Stimulated activated CD4-positive, alpha-beta T cell treated with anti-CD3 and anti-CD28 coated beads, TNF-alpha, amount 100 ng/mL, for 1 hour (primary cell): ENCODE measurements at places on chromosomes 6 and 20.

DNA sequence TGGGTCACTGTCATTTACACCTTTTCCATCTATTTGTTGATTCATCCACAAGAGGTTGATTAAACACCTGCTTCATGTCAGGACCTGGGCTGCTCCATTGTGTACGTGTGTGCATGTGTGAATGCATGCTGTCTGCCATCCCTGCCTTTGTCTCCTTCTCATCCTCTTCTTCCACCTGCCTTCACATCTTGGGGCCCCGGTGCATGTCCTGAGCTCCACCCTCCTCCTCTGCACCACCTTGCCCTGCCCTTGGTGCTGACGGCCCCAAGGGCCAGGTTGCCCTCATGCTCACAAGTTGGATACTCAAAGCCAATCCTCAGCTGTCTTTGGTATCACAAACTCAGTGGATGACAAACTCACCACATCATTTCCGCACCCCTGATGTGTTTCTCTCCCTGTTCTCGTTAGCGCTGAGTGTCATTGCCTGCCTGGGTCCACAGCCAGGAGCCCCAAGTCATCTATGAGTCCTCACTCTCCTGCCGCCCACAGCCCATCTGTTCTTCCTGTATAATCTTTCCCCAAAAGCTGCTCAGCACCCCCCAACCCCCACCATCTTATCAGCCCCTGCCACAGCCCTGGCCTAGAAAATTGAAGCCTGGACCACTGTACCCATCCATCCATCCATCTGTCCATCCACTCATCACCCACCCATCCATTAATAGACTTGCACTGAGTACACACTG, 85.0 kb downstream of the SRC start:
- no peak for DNase-seq

- peak; percentile 5 for DNase-seq
Measured at GRCh38 chr6:3977875-3978711, 100.8 kb downstream of the FAM217A start.

GRCh38 chr6:113893866-113894265, 36.7 kb downstream of the MARCKS start:
- no peak for DNase-seq

- no peak for DNase-seq
Measured at GRCh38 chr6:150033207-150033771, 8.0 kb upstream of the RAET1L start.

GRCh38 chr20:61558726-61559125, 306.7 kb downstream of the CDH4 start:
- DNase-seq, result no peak

GRCh38 chr6:120147071-120147871, 797.7 kb upstream of the MAN1A1 start:
- DNase-seq, result no peak

GRCh38 chr6:144990784-144991183, 705.6 kb downstream of the UTRN start:
- no peak for DNase-seq

GRCh38 chr6:10587656-10588406, 66.7 kb downstream of the GCNT2 start:
- no peak for DNase-seq

- DNase-seq, result no peak
Measured at GRCh38 chr20:24584538-24585356, 115.3 kb downstream of the SYNDIG1 start.

DNA sequence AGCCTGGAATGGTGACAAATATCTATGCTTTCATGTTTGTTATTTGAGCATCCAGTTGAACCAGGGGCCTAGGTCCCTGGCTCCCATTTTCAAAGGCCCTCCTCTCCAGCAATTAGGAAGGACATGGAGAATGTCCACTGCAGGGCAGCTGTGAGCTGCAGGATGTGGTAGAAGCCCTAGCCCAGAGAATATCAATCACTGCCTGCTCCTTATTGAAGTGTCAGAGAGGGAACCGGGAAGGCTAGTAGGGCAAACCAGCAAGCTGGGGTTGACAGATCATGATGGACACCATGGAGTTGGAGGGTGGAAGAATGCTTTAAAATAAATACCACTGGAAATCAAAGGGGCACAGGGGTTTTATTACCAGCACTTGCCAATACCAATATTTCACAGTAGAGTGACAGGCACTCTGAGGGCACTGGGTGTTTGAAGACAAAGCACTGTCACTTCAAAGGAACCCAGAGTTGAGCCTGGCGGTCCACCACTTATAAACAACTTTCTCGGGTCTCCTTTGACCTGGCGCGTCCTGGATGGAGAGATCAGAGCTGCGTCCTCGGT, 47.7 kb downstream of the ZNF831 start:
- DNase-seq, result no peak

DNA sequence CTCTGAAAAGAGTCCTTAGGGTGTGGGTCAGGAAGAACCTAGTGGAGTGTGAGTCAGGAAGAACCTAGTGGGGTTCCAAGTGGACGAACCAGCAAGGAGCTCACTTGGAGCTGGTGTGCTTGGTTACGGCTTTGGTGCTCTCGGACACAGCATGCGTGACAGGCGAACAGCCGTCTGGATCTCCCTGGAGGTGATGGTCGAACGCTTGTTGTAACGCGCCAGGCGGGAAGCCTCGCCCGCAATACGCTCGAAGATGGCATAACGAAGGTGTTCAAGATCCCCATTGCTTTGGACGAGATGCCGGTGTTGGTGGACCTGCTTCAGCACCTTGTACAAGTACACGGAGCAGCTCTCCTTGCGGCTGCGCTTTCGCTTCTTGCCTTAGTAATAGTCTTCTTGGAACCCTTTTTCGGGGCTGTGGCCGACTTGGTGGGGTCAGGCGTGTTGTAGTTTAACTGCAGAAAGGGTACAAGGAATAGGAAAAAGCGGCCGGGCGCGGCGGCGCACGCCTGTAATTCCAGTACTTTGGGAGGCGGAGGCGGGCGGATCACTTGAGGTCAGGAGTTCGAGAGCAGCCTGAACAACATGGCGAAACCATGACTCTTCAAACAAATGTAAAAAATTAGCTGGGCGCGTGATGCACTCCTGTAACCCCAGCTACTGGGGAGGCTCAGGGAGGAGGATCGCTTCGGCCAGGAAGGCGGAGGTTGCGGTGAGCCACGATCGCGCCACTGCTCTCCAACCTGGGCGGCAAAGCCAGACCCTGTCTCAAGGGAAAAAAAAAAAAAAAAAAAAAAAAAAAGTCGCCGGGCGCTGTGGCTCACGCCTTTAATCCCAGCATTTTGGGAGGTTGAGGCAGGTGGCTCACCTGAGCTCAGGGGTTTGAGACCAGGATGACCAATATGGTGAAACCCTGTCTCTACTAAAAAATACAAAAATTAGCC, 48.0 kb downstream of the OR2B2 start:
- no peak for DNase-seq

DNA sequence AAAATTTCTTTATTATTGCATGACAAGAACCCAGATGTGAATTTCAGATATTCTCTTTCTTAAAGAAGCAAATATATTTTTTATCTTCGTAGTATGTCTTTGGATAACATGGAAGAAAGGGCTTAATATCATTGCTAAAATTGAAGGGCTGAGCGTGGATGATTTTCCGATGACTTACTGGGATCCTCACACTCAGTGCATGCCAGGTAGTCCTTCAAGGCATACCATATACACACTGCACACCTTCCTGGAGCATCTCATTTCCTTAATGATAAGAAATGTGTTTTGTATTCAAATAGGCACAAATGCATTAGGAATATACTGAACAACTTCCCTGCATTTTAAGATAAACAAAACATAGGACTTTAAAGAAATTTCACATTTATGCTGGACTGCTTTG, 193.9 kb upstream of the MAP3K7 start:
- no peak for DNase-seq

GRCh38 chr20:33515569-33516216, 25.8 kb downstream of the CBFA2T2 start:
- DNase-seq, result no peak

- no peak for DNase-seq
Measured at GRCh38 chr20:62611819-62612218, 30.5 kb upstream of the SLCO4A1 start.
